ENCODE measurements at places on chromosomes 3 and 15. TPM values are rescaled to one million over a fixed set of nuclear protein-coding genes. Genes with fewer than 3 reads are reported as not detected.

Gene ACTRT3
- total RNA-seq = 0.28 TPM

DNA sequence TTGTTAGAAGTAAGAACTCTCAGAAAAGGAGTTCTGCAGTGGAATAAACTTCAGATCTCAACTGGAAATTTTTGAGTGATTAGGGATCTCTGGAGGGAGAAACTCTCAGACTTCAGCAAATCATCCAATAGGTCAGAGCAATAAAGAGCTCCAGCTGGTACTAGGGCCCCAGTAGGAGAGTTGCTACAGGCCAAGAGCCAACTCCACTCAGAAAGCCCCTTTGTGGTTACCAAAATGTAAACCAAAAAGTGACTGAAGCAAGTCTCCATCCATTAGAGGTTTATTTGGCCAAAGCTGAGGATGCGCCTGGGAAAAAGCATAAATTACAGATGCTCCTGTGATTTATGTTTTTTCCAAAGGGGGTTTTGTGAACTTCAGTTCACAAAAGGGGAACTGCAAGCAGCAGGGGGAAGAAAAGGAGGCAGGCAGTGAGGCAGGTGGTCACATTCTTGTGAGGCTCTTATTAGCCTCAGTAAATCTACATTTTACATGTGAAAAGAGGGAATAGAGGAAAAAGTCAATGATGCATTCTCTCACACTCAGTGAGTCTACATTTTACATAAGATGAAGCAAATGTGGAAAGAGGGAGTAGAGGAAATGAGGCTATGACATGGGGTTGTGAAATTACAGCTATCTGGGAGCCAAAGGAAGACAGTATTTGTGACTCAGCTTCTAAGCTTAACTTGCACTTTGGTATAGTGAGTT is 92.4 kb upstream of the DAZL start:
- DNase-seq = no peak

Gene CMTM6
- total RNA-seq = 38.0 TPM

Gene C3orf49
- not detected for total RNA-seq

- DNase-seq = no peak
Measured at GRCh38 chr15:78079298-78080087, 2.0 kb upstream of the TBC1D2B start.

DNA sequence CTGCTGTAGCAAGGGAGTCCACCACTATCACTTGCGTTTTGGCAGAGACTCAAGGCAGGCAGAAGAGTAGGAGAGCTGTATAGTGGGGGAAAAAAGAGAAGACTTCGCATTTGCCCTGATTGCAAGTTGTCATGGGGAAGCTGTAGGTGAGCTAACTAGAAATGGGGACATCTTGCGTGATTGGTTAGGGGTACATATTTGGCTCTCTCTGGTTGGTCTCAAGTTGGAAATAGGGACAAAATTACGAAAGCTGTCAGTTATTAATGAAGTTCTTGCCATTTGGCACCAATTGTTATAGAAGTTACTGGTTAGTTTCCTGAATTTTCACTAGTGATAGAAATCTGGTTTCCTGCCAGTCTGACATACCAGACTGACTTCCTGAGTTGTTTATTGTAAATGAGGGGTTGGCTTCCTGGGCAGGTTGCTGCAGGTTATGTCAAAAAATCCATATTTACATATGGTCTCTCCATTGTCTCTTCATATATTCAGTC is 8.2 kb upstream of the SENP7 start:
- no peak for DNase-seq

DNA sequence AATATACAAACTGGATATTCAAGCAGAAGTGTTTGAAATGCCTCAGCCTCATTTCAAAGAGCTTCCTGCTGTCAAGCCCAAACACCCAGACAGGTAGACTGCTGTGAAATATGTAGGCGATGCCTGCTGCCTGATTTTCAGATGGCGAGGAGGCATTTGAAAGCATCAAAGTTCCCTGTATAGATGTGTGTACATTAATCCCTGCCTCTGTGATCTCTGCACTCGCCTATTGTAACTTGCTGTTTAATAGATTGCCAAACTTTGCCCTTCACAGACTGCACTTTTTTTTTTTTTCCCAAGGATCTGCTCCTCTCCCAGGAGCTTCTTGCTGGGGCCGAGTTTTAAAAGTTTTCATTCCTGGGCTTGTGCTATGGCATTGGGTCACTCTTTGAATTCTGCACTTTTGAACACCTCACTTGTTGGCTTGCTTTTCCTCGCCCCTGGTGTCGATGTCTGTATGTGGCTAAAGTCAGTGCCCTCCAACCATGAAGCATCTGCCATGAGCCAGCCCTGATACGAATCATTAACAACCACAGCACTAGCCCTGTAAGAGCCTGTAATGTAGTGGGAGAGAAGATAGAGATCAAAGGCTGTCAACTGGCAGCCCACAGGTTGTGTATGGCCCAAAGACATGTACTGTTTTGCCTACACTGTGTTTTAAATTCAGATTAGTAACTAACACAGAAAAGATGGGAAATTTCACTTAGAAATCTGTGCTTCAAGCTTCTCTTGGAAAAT is 287.6 kb upstream of the ICE2 start:
- DNase-seq = no peak

Gene ITIH4
- 30.7 TPM for total RNA-seq

DNA sequence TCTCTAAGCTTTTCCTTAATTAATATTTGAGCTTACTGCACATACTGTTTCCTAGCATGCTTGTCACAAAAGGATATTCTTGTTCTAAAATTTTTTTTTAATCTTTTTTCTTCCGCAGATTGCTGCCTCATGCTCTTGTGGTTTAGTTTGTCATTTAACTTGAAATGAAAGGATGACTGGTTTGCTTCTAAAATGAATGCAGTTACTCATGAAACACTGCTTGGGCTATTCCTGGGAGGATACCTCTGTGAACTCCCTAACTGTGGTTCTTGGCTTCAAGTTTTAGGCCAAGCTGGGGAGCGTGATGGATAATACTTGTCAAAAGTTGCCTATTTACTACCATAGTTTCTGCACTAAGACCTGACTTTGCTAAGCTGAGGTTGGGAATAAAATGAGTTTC is 64.0 kb downstream of the USP13 start:
- DNase-seq = no peak

DNA sequence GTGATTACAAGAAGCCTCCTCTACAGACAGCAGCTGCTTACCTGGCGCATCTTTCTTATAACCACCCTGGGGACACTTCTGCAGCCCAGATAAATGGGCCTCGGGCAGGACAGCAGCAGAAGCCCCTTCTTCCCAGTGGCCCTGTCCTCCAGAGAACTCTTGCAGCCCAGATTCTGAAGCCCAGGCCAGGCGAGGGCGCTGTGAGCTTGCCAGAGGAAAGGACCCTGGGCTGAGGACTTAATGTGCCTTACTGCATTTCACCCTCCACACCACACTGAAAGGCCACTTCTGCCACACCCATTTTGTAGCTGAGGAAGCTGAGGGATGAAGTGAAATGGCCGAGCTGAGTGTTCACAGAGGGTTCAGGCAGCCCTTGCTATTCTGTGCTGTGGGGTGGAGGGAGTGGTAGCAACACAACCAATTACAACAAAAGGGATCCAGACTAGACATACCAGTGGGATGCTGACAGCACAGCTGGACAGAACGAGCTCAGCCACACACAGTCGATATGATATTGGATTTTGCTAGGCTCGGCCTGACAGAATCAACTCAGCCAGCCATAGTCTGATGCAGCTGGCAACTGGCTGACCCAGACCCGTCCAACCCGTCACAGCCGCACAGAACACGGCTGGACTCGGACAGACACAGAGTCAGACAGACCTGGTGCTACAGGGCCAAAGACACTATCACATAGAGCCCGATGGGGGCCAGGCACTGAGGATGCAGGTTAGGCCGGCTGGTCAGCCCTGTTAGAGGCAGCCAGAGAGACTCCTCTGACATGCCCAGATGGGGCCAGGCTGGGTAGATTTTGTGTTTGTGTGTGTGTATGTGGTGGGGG is 7.3 kb downstream of the ACOX2 start:
- no peak for DNase-seq

- no peak for DNase-seq
Measured at GRCh38 chr3:102400766-102401165, 34.0 kb upstream of the ZPLD1 start.

GRCh38 chr15:79673416-79674123 is 223.2 kb downstream of the MTHFS start:
- DNase-seq = no peak

All from activated naive CD8-positive, alpha-beta T cell treated with anti-CD3 and anti-CD28 coated beads, Interleukin-2, amount 10 ng/mL, durations not matched to agents 7 days and 5 days (primary cell).